ENCODE measurements at places on chromosomes 6 and 20.

- DNase-seq, result no peak
Measured at GRCh38 chr6:127100510-127101140, 17.8 kb upstream of the RSPO3 start.

DNA sequence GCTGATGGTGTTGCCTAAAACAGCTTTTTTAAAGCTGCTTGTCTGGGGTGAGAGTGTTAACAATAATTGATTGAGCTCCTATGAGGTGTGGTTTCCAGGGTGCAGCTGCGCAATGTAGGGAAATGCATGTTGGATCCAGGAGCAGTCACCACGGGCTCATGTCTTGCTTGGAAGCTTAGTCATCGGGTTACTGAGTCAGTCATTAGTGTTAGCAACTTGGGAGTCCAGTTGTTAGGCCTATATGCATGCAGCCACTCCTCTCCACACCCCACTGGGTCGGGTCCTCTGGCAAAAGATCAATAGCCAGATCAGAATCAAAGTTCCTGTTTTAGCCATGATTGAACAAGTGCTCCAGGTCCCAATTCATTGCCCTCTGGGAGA is 271.7 kb upstream of the CHD6 start:
- DNase-seq, result no peak

- no peak for DNase-seq
Measured at GRCh38 chr6:84882768-84883766, 118.7 kb upstream of the TBX18 start.

DNA sequence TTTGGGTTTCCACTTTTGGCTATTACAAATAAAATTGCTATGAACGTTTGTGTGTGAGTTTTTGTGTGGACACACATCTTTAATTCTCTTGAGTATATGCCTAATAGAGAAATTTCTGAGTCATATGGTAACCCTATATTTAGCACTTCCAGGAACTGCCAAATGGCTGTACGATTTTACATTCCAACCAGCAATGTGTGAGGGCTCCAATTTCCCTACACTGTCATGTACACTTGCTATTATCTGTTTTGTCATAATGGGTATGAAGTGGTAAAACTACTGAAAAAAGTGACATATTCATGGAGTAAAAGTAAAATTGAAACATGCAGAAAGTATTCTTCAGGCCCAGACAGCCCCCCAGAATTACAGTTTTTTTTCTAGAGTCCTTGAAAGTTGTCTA is 59.6 kb upstream of the ESR1 start:
- no peak for DNase-seq

DNA sequence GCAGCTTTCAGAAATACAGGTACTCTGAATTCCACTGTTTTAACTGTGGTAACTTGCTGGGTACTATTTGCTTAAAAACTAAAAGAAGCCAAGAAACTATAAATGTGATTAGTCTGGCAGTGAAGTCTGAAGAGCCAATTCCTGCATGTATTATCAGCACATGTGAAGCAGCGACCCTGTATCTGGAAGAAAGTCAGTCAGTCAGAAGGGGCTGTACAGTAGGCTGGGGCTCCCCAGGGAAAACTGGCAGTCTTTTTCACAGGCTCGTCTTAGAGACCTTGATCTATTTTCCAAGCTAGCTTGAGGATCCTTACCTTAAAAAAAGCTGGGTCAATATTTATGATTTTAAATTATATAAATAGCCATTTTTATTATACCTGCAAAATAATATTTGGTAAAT is 104.9 kb downstream of the PDSS2 start:
- DNase-seq, result no peak

GRCh38 chr6:21616005-21616404 is 22.5 kb downstream of the SOX4 start:
- DNase-seq, result no peak

GRCh38 chr6:87118054-87118453 is 23.1 kb upstream of the CGA start:
- DNase-seq, result no peak

- DNase-seq, result no peak
Measured at GRCh38 chr20:44728801-44729443, 13.8 kb downstream of the CCN5 start.

- DNase-seq, result no peak
Measured at GRCh38 chr20:15236812-15237211, 899.4 kb upstream of the FLRT3 start.

- DNase-seq, result no peak
Measured at GRCh38 chr20:43014206-43014605, 175.5 kb downstream of the PTPRT start.

- no peak for DNase-seq
Measured at GRCh38 chr6:73873081-73873480, 177.1 kb downstream of the CD109 start.

- DNase-seq, result no peak
Measured at GRCh38 chr6:164035900-164036485, 621.5 kb downstream of the QKI start.

DNA sequence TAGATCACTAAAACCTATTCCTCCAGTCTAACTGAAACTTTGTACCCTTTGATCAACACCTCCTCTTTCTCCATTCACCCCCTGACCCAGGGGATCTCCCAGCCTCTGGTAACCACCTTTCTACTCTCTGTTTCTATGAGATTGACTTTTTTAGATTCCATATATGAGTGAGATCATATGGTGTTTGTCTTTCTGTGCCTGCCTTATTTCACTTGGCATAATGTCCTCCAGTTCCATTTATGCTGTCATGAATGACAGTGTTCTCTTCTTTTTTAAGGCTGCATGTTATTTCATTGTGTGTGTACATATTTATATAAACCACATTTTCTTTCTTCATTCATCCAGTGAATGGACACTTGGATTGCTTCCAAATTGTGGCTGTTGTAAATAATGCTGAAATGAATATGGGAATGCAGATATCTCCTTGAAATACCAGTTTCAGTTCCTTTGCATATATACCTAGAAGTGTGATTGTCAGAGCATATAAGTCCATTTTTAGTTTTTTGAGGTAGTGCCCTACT is 57.7 kb downstream of the DHX35 start:
- no peak for DNase-seq

- DNase-seq, result no peak
Measured at GRCh38 chr20:3980260-3981131, 34.9 kb downstream of the RNF24 start.

GRCh38 chr6:150491811-150492172 is 107.9 kb upstream of the PLEKHG1 start:
- DNase-seq, result no peak

DNA sequence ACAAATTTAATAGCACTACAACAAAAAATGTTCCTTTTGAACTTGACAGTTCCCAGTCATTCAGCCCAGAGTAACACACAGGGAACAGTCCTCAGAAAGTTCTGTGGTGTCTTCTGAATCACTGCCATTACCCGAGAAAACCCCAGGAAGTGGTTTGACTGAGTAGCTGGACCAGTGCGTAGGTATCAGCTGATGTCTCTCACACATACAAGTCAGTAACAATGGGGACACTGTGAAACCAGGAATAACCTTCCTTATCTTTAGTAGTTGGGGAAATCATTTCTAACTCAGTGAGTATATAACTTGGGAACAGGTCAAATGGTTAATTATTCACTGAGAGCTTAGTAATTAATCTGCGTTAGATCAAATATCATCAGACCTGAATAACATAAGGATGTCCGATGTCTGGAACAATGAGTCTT is 73.1 kb downstream of the HIVEP2 start:
- peak; percentile 11 for DNase-seq

GRCh38 chr6:105424175-105424783 is 21.4 kb upstream of the PREP start:
- peak; percentile 10 for DNase-seq

DNA sequence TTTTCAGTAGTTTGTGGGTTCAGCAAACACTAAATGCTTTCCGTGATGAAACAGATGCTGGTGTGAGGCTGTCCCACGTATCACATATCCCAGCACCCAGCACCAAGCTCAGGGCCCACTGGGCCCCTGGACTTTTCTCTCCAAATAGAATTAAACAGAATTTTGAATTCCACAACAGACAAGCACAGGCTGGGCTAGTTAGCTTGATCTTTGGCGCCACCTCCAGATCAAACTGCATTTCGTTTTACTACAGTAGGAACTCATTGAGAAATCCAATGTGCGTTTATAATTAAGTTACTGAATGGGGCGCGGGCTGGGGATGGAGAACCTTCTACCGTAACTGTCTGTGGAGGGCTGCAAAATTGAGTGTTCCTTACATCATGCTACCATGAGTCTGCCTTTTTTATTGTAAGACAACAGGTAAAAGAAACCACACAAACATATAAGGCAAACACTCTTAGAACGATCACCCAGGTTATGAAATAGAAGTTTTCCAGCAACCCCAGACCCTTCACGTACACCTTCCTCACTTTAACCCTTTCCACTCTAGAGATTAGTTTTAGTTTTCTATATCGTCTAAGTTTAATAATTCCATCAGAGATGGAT is 107.8 kb downstream of the ZFP64 start:
- peak; percentile 30 for DNase-seq

DNA sequence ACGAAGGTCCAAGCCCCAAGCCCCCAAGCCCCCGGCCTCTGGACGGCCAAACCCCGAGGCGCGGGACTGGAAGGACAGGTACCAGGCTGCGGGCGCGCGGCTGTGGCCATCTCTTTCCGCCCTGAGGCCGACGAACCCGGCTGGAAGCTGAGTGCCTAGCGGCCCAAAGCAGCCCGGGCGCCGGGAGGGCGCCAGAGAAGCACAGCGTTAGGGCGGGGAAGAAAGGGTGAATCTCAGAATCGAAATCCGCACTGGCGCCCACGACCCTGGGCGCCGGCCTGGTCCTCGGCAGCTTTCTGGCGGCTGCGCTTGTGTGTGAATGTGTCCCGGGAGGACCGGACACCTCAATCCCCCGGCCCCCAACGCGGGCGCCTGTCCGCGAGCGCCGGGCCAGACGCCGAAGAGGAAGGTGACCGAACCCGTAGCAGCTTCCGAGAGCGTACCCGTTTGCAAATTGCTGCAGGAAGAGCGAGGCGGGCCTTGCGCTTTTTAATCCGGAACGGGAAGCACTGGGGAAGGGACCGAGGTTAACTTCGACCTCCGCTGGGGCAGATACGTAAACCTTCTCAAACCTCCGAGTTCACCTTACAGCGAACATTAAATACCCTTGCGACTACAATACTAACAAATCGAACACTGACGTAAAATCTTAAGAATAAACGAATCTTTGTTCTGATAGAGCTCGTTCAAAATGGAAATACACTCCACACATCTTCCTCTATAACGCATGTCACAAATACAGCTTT is 2.9 kb downstream of the NRN1 start:
- DNase-seq, result no peak

GRCh38 chr6:15608396-15608795 is 54.4 kb downstream of the DTNBP1 start:
- no peak for DNase-seq

- peak; percentile 59 for DNase-seq
Measured at GRCh38 chr20:17898548-17898994, 70.0 kb downstream of the SNX5 start.

DNA sequence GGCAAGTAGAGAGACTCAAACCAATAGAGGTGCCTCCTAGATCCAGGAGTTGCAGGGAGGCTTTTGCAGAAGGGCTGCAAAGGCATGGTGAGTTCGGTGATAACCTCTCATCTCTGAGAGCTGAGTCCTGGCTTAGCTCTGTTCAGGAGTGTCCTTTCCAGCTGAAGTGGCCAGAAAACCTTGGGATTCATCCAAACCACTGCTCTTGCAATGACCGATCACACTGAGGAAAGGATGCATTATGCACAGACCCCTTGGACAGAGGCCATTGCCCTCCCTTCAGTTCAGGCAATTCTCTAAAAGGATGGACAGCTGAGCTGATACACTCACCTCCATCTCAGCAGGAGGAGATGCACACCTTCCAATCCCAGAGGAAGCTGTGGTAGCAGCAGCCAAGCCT is 158.8 kb upstream of the ENPP5 start:
- no peak for DNase-seq

- DNase-seq, result no peak
Measured at GRCh38 chr20:63248835-63249591, 5.2 kb downstream of the NKAIN4 start.

- no peak for DNase-seq
Measured at GRCh38 chr6:30615958-30616810, 859 bp downstream of the PPP1R10 start.

- no peak for DNase-seq
Measured at GRCh38 chr6:168390749-168391420, 50.1 kb upstream of the SMOC2 start.

DNA sequence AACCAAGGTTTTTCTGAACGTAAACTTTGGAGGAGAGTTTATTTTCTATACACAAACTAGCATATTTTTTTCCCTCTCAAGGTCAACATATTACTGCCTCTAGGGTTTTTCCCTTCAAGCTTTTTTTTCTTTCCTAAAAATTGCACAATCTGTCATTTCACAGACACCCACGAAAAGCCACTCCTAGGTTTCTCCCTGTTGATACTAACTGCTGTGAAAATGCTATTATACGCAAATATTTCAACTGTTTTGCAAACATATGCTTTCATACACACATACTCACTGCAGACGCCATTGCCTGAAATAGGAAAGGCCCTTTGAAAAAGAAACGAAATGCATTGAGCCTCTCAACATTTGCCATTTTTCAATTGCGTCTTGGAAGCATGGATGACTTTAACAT is 333.0 kb downstream of the CD83 start:
- DNase-seq, result no peak

DNA sequence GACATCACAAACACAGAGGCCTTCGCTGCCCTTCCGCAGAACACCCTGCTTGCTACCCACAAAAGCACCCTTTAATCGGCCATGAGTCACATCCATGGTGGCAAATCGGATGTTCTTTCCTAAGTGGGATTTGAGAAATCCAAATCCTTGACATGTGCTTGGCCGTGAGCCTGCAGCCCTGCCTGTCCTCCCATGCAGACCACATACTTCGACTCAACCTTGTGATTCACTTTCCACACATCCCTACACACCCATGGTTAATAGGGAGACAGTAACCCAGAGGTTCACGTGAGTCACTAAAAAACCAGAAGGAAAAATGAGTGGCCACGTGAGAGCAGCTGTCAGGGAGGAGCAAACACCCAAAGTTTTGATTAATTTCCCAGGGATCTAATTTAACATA is 19.4 kb downstream of the RAMACL start:
- no peak for DNase-seq

DNA sequence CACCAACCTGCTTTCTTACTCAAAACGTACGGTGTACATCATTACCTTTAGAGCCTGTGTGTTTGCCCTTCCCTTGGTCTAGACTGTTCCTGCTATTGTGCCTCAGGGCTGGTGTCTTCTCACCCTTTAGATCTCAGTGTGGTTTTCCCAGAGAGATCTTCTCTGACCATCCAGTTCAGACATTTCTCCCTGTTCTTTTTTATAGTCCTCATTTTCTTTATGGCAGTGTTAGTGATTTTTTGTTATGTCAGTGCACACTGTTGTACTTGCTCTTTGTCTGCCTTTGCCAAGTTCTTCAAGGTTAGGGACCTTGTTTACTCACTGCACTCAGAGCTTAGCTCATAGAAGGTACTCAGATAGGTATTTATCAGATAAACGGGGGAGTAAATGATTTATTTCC is 82.8 kb downstream of the ATRN start:
- DNase-seq, result no peak
